ENCODE measurements at places on chromosomes 5 and 9. TPM values are rescaled to one million over a fixed set of nuclear protein-coding genes. Genes with fewer than 3 reads are reported as not detected.

- DNase-seq: peak; percentile 21
Measured at GRCh38 chr5:78886341-78887230, 98.5 kb downstream of the ARSB start.

DNA sequence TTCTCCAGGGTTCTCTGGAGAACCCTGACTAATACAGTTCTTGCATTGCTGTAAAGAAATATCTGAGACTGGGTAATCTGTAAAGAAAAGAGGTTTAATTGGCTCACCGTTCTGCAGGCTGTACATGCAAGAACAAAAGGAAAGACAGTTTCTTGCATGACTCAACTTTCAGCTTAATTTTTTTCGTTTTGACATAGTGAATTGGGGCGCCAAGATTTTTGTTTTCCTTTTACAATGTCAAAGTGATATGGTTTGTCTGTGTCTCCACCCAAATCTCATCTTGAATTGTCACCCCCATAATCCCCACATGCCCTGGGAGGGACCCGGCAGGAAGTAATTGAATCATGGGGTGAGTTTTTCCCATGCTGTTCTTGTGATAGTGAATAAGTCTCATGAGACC, 11.8 kb upstream of the CRHBP start:
- no peak for DNase-seq

TEX48 gene
- total RNA-seq: not detected

DNA sequence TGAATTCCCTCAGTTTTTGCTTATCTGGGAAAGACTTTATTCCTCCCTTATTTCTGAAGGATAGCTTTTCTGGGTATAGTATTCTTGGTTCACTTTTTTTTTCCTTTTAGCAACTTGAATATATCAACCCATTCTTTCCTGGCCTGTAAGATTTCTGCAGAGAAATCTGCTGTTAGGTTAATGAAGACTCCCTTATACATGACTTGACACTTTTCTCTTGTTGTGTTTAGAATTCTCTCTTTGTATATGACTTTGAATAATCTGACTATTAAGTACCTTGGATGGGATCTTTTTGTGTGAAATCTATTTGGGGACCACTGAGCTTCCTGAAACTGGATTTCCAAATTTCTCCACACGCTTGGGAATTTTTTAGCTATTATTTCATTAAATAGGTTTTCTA, 55.0 kb upstream of the CDK5RAP2 start:
- DNase-seq: no peak

GRCh38 chr9:123390337-123391135, 34.5 kb downstream of the CRB2 start:
- no peak for DNase-seq

SELENOP gene
- 45.9 TPM for total RNA-seq

GRCh38 chr9:105328872-105329718, 84.6 kb downstream of the SLC44A1 start:
- no peak for DNase-seq

GRCh38 chr5:29879401-29879800, 1314.1 kb upstream of the CDH6 start:
- no peak for DNase-seq

- DNase-seq: no peak
Measured at GRCh38 chr5:78699552-78700153, 51.1 kb upstream of the LHFPL2 start.

- no peak for DNase-seq
Measured at GRCh38 chr9:35556776-35557175, 48.3 kb upstream of the TESK1 start.

DNA sequence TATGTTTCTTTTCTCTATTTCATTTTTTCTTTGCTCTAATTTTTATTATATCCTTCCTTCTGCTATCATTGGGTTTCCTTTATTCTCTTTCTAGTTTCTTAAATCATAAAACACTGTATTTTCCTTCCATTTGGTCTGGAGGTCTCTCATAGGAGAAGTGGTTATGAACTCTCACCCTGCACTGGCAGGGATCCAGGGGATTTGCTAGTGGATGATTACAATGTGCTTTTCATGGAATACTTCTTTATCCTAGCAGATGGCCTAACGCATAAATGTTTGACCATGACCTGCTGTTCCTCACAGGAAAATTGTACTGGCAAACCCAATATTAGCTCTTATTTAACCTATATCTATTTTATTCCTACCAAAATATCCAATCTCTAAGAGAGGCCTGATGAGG, 31.5 kb upstream of the SGCD start:
- no peak for DNase-seq

- peak; percentile 38 for DNase-seq
Measured at GRCh38 chr5:107869438-107870115, 198.8 kb upstream of the EFNA5 start.

MCIDAS gene
- total RNA-seq: not detected

ALDH1A1 gene
- 199 TPM for total RNA-seq

DNA sequence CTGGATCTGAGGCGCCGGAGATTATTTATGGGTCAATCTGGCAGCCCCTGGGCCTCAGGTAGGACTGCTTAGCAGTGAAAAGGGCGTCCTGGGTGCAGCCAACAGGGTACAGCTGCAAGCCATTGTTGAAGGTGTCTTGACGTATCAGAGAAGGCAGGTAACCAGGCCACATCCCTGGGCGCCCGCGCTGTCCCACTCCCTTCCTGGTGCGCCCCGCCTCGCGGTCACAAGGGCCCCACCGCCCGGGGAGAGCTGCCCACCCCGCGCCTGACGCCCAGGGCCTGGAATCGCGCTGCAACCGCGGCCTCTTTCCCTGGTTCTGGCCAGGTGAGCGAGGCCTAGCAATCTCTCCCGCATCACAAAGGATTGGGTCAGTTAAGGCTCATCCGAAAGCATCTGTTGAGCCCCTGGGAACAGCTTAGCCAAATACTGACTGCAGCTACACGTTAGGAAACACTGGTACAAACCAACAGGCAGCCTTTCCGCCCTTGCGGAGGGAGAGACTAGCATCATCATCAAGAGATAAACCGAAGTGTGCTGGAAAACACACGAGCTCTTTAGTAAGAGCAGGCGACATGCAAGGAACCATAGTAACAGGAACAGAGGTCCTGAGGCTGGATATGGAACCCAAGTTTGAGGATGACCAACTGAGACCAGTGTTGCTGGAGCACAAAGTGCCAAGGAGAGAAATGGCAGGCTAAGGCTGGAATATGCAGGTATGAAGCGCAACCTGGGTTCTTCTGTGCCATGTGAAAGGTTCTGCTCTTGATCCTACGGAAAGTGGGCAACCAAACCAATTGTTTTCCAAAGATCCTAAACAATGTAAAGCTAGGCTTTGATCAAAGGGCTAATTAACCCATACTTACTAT, 3.6 kb downstream of the RPS23 start:
- DNase-seq: no peak

GRCh38 chr9:127449332-127449966, 1.8 kb downstream of the RPL12 start:
- DNase-seq: no peak

RNF183 gene
- not detected for total RNA-seq

RABGAP1 gene
- 32.5 TPM for total RNA-seq

- DNase-seq: no peak
Measured at GRCh38 chr5:149422366-149423048, 43.4 kb upstream of the IL17B start.

PCDHB4 gene
- total RNA-seq: 7.1 TPM

CENPH gene
- total RNA-seq: 8.3 TPM

DNA sequence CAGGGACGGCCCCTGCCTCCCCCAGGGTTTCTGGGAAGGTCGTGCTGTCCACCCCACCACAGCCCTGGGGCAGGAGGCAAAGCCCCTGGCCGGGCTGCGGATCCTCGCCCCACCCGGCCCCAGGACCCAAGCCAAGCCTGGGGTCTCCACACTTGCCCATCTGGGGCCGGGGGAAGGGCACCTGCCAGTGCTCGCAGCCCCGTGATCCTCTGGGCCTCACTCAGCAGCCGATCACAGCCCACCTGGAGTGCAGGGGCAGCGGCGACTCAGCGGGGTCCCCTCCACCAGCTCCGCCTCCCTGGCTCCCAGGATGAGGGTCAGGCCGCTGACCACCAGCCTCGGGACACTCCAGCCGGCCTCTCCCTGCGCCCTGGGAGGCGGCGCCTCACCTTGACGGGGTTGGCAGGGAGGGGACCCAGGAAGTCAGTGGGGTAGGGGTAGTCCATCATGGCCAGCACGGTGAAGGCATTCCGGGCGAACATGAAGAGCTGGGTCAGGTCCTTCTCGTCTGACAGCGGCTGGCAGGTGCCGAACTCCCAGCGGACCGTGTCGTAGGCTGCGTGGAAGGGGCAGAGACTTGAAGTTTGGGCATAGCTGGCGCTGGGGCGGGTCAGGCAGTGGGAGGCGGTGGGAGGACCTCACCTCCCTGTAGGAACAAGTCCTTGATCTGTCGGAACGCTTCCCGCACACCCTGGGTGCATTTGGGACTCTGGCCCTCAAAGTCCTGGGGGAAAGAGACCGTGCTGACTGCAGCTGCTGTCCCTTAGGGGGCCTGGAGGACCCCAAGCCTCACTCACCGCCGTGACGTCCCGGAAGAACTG, 1.8 kb downstream of the DPP7 start:
- DNase-seq: no peak

DNA sequence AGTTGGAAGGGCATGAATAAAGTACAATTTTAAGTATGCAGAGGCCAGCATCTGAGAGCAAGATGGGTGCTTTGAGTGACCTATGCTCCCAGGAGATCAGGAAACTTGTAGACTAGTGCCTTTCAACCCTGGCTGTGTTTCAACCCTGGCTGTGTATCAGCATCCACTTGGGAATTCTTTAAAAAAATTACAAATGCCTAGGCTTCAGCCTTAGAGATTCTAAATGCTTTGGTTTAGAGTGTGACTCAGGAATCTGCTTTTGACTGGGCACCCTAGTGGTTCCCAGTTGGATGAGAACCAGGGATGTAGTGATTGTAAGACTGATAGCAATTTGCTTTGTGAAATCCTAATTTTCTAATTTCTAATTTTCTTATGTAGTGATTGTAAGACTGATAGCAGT, 65.6 kb downstream of the RALGPS1 start:
- DNase-seq: no peak

- DNase-seq: no peak
Measured at GRCh38 chr5:52998552-52999313, 9.6 kb downstream of the ITGA2 start.

DNA sequence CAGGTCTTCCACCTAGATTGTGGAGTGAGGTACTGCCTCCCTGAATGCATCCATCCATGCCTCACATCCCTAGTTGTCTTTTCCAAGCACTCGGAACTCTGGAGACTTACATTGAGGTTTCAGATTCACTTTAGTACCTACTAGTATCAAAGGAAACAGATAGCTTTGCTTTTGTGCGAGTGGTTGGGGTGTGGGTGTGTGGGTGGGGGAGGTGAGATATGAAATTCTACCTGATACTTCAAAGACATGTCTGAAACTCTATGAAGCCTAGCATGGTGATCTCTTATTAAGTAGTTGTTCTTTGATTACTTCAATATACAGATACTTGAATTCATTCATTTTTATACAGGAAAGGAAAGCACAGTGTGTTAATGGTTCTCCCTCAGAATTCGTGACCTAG, 64.4 kb downstream of the MCCC2 start:
- DNase-seq: no peak

- DNase-seq: no peak
Measured at GRCh38 chr5:170945275-170945674, 83.5 kb downstream of the RANBP17 start.

DNA sequence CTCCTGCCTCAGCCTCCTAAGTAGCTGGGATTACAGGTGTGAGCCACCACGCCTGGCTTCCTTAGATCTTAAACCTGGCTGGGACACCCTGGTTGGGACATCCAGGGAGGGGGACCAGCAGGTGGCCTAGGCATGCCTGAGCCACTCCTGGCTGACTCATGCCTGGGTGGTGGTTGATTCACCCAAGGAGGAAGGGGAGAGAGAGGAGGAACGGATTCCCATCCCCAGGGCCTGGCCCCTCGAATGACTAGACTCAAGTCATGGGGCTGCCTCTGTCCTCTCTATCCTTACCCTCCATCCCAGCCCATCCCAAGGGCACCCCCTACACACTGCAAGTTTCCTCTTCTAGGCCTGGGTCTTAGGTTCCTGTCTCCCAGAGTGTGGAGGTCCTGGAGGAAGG, 12.7 kb downstream of the EEIG1 start:
- no peak for DNase-seq

- DNase-seq: no peak
Measured at GRCh38 chr5:156715287-156715686, 134.8 kb upstream of the PPP1R2B start.

GRCh38 chr9:134681061-134681661, 39.6 kb downstream of the COL5A1 start:
- no peak for DNase-seq

ABLIM3 gene
- total RNA-seq: 126 TPM

RNF208 gene
- 0.21 TPM for total RNA-seq

CARTPT gene
- not detected for total RNA-seq

IFNK gene
- total RNA-seq: not detected

DNA sequence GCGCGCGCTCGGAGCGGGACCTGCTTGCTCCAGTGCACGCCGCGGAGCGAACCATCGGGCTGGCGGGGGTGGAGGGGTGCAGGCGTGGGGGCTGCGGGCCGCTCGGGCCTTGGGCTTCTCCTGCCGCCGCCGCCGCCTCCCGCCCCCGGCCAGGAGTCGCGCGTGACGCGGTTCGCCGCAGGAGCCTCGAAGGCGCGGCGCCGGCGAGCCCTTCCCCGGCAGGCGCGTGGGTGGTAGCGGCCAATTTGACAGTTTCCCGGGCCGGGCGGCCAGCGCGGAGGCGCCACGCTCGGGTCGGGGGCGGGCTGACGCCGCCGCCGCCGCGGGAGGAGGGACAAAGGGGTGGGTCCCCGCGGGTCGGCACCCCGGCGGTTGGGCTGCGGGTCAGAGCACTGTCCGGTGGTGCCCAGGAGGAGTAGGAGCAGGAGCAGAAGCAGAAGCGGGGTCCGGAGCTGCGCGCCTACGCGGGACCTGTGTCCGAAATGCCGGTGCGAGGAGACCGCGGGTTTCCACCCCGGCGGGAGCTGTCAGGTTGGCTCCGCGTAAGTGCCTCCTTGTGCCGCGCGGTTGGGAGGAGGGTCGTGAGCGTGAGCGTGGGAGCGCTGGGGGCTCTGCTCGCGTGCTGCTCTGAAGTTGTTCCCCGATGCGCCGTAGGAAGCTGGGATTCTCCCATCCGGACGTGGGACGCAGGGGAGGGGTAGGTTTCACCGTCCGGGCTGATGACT, at the start of gene TJP2:
TSS of gene TJP2 (plus strand) at position 387 of the 725 bp plus-strand sequence. CDS start at position 483, 96 bp downstream.
- peak; percentile 81 for DNase-seq

GRCh38 chr9:10127867-10128266, 484.9 kb downstream of the PTPRD start:
- no peak for DNase-seq

DNA sequence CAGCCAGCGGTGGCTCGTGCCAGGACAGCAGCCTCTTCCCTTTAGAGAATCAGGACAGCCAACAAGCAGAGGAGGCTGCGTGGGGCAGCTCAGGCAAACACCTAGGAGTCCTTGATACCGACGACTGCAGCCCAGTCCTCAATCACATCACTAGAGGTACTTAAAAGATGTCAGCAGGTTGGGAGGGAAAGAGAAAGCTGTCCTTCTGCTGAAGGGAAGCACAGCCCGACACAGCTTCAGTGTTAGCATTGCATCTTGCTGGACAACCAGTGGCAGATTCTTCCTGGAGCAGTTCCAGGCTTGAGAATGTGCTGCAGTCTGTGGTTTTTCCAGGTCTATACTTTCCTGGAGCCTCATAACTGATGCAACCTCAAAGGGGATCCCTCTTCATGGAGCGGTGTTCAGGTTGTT, 230.5 kb downstream of the SYK start:
- no peak for DNase-seq

GRCh38 chr9:3736161-3736560, 210.4 kb upstream of the RFX3 start:
- no peak for DNase-seq

GRCh38 chr5:35010676-35011075, 37.1 kb downstream of the AGXT2 start:
- DNase-seq: no peak
